ENCODE measurements at places on chromosomes 6 and 20.

GRCh38 chr6:24226541-24226940 is 100.5 kb downstream of the NRSN1 start:
- no peak for DNase-seq

- no peak for DNase-seq
These were observed 841.4 kb upstream of the MAP3K7 start for GRCh38 chr6:91428296-91428695.

GRCh38 chr6:167211881-167212712 is 54.3 kb upstream of the GPR31 start:
- DNase-seq = no peak

- no peak for DNase-seq
These were observed 93.8 kb upstream of the TOX2 start for GRCh38 chr20:43820731-43821330.

DNA sequence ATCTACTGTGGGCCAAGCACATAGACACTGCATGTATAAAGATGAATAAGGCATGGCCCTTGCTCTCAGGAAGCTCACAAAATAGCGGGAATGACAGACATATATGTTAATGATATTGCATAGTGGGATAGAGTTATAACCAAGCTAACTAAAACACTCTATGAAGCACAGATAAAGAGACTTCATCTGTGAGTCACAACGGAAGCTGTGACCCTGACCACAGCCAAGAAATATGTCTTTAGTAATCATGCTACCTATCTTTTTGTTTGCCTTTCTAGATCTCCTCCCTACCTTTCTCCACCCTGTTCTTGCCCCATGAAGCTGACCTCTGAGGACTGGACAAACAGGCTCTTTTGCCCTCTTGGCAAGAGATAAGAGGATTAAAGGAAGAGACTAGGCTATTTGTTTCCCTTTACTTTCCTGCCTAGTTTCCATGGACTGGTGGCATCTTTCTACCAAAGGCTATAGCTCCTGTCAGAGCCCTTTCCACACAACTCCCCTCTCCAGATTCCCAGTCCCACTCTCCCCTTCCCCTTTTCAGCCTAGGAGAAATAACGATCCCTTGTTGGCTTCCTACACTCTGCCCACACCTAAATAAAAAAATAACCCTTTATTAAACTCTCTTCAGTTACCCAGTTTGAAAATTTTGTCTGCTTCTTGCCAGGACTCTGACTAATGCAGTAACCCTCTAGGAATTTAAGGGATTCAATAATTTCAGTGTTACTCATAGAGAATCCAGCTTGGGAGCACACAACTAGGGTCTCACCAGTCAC is 504.9 kb upstream of the MARCKS start:
- DNase-seq = peak; percentile 82

Data from iris pigment epithelial cell (primary cell).